ENCODE measurements at places on chromosomes 16 and 17.

GRCh38 chr17:39553341-39553945, 54.3 kb downstream of the NEUROD2 start:
- DNase-seq, result peak; percentile 70

DNA sequence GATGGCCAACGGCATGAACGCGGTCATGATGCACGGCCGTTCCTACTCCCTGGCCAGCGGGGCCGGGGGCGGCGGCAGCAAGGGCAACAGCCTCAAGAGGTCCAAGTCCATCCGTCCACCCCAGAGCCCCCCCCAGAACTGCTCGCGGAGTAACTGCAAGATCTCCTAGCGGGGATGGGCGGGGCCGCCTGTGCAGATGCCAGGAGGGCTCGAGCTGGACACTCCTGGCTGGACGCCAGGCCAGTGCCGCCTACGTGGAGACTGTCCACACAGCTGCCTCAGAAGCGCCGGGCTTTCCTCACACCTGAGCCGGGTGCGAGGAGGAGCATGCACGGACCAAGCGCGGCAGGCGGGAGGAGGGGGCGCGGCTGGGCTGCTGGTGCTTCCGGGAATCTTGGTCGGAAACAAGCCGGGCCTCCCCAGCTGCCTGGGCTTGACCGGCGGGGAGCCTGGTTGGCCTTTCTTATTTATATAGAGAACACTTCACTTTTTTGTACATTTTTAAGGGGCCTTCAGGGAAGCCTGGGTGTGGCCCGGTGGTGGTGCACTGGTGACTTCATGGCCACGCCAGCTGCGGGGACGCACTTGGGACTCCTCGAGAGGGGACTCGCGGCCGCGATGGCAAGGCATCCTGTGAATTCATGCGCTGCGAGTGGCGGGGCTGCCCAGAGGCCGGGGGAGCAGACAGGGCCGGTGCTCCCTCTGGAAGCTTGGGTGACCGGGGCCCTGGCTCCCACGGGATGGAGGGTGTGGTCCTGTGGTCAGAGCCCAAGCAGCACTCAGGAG, 3.1 kb upstream of the WFIKKN1 start:
- no peak for DNase-seq

GRCh38 chr17:10871914-10872313, 34.0 kb upstream of the PIRT start:
- DNase-seq, result no peak

GRCh38 chr16:88282564-88283395, 100.0 kb upstream of the ZNF469 start:
- peak; percentile 41 for DNase-seq
